ENCODE measurements at places on chromosomes 2 and 18.

DNA sequence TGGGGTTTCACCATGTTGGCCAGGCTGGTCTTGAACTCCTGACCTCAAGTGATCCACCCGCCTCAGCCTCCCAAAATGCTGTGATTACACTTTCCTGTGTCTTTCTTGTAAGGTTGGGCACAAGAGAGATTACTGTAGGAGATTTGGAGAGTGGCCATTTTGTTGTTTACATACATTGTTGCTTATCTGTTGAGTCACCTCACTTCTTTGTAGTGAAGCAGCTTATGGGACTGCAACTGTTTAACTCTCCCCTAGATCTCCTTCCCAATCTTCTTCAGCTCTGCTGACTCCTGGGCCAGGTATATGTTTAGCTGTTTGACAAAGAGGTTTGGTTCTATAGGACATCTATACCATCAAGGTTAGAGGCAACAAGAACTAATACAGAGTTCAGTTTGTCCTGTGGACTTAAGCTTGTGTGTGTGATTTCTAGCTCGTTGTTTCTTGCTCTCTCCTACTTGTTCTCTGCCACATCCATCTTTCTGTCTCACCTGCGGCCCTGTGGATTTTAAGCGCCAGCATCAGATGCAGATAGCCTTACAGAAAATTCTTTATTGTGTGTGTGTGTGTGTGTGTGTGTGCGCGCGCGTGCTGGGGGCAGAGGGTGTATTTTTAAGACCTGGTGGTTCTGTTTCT is 95.4 kb downstream of the HAUS1 start:
- DNase-seq, result peak; percentile 62

DNA sequence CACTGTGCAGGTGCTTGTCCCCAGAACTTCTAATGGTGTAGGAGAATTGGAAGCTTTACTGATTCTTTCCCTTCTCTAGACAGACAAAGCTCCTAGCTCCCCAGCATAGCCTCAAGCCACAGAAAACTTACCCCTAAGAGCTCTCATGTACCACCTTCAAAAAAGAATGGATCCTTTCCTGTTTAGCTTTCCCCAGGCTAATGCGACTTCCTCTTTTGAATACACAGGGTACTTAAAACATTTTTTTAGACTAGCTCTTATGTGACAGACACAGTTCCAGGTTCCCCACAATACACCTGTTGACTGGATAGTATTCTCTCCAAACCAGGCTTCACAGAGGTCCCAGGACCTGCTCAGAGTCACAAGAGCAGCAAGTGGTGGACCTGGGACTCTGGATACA is 8.3 kb downstream of the CTAGE1 start:
- DNase-seq, result no peak

DNA sequence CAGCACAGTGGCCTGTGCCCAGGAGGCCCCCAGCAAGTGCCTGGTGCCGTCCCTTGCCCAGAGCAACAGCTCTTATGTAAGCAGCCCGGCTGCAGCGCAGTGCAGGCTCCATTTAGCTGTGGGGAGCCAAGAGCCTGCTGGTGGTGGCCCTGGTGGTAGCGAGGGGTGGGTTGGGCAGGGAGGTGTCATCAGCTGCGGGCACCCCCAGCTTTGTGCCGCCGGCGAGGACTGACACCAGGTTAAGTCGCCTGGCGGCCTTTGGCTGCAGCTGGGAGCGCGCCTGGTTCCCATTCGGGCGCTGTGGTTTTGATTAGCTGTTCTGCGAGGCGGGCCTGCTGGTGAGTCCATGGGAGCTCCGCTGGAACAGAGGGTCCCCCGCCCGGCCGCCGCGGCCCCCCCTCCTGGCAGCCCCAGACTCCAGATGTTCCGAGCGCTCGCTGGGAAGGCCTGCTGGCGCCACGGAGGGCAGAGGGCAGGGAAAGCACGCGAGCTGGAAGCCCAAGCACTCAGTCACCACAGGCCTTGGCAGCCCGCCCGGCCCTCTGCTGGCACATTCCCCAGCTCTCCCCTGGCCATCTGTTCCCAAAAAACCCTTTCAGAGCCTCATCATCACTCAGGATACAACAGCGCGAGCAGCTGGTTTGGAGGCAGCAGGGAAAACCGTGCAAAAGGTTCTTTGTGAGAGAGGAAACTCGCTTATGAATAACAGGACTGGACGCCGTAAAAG is 18.4 kb downstream of the ATOH8 start:
- DNase-seq, result peak; percentile 100

DNA sequence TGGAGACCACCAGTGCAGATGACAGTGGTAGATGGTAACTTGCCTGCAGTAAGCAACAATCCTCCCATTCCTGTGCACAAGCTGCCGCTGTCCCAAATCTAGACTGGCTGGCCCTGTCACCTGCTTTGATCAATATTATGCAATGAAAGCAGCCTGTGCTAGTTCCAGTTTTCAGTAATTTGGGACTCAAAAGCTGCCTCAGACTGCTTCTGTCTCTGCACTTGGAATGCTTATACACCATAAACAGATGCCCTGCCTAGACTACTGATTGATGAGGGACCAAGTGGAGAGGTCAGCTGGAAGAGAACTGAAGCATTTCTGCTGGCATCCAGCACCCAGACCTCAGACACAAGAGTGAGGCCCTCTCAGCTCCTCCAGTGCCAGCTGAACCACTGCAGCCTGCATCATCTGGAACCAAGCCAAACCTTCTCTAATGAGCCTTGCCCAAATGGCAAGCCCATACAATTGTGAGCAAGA is 24.9 kb downstream of the CCBE1 start:
- DNase-seq, result peak; percentile 44

- DNase-seq, result no peak
These were observed 412.3 kb upstream of the ETAA1 start for GRCh38 chr2:66984864-66985263.

All from EH (cell line).